Foreskin keratinocyte (primary cell): ENCODE measurements at places on chromosomes 16 and 17. TPM values are rescaled to one million over a fixed set of nuclear protein-coding genes. Genes with fewer than 3 reads are reported as not detected.

Gene UMOD
- not detected in 2 replicates for total RNA-seq

Gene CA7
- total RNA-seq: not detected in 2 replicates

Gene APRT
- total RNA-seq: 174 and 188 TPM in 2 replicates

Gene OR1F1
- total RNA-seq: 0.25 and 0.44 TPM in 2 replicates

Gene ZPBP2
- total RNA-seq: not detected in 2 replicates
